ENCODE measurements at places on chromosomes 6 and 20.

DNA sequence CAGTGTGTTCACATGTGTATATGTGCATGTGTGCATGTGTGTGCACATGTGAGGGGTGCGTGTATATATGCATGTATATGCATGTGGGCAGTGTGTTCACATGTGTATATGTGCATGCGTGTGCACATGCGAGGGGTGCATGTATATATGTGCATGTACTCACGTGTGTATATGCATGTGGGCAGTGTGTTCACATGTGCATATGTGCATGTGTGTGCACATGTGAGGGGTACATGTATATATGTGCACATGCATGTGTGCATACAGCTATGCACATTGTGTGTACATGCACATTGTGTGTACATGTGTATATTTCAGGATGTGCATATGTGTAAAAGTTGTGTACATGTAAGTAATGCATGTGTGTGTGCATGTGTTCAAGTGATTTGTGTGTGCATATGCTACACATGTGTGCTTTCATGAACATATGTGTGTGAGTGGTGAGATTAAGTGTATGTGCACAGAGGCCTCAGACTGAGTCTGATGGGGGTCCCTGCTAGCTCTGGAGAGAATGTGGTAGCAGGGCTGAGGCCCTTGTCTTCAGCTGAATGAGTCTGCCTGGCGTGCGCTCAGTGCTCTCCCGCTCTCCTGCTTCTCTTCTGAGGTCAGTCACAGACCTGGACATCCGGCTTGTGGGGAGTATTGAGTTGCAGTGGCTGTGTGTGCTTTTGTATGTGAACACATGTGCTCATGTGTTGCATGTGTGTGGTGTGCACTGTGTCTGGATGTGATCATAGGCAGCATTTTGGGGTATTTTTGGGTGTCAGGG is 19.9 kb upstream of the MYT1 start:
- DNase-seq: no peak

- peak; percentile 66 for DNase-seq
Observed at GRCh38 chr6:100455230-100456124, 9.2 kb downstream of the SIM1 start.

GRCh38 chr20:43349841-43350240 is 107.9 kb upstream of the SRSF6 start:
- DNase-seq: no peak

- DNase-seq: no peak
Observed at GRCh38 chr6:107110200-107110599, 5.1 kb downstream of the BEND3 start.

DNA sequence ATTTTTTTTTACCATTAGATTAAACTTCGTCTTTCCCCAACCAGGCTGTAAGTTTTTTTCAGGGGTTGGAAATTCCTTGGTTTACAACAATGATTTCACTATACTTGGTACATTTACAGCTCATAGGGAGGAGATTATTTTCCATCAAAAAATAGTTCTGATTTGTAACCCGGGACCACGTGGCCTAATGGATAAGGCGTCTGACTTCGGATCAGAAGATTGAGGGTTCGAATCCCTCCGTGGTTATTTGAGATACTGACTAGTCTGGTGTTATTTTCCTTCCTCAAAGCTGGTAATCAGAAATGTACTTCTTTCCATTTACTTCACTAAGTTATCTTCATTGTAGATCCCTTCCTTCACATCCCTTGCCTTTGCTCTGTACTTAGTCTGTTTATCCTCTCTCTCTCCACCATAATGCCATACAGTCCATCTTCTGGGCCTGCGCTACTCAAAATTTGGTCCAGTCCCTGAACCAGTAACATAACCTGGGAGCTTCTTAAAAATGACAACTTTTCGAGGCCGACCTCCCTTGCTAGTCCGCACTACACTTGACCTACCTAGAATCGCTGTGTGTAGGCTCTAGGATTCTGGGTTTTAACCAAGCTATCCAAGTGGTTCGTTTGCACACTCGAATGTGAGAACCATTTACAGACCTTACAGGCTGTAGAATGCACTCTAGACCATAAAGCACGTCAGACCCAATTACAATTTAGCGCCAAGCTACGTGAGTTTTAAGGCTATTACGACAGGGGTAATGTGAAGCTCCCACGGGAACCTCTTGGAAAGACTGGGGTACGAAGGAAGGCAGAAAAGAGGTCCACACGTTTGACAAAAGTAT is 42.1 kb upstream of the BTN3A2 start:
- DNase-seq: no peak

DNA sequence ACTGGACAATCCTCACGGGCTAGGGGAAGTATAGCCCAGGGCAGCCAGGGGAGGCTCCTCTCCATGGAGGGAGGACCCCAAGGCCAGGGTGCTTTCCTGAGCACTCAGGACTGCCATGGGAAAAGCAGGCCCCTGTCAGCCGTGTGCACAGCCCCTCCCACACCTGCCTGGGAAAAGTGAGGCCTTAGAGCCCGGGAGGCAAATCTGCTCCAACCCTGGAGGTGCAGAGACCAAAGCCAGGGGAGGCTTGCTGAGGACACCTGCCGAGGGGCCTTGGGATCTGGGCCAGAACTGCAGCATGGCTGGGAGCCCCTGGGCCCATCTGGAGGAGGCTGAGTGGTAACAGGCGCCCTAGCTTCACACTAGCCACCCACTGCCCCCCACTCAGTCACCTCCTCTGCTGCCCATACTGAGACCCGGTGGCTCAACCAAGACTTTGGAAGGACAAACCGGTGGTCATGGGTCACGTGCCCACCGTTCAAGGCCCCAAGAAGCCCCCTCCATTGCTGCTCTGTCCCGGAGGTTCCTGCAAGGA is 55.2 kb downstream of the YTHDF1 start:
- no peak for DNase-seq

GRCh38 chr20:58618351-58619076 is 32.6 kb upstream of the STX16 start:
- no peak for DNase-seq

DNA sequence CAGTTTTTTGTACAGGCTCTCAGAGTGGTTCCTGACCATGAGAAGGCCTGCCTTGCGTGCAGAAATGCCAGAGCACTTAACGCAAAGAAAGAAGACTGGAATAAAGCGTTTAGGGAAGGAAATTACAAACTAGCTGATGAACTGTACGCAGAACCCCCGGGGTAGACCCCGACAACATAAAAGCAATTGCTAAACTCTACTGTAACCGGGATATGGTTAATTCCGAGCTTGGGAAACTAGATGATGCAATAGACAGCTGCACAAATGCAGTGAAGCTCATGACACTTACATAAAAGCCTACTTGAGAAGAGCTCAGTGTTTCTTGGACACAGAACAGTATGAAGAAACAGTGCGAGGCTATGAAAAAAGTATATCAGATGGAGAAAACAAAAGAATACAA is 35.7 kb downstream of the CITED2 start:
- no peak for DNase-seq

DNA sequence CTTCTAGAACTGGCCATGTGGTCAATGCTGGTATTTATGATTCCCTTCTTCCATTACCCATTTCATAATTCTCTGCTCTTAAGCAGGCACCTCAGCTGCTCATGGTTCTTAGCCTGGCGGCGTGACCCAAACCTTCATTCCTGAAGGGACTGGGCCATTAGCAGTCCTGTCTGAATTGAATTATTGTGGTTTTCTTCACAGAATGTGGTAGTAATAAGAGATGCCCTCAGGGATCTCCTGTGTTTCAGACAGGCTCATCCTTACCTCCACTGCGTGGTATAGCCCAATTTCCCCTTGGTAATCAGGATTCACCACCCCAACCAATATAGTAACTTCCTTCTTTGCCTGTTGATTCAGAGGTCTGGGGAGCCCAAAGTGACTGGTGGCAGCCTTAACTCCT is 37.6 kb downstream of the PKIB start:
- no peak for DNase-seq

GRCh38 chr6:113855500-113856374 is 1.4 kb upstream of the MARCKS start:
- DNase-seq: peak; percentile 75

DNA sequence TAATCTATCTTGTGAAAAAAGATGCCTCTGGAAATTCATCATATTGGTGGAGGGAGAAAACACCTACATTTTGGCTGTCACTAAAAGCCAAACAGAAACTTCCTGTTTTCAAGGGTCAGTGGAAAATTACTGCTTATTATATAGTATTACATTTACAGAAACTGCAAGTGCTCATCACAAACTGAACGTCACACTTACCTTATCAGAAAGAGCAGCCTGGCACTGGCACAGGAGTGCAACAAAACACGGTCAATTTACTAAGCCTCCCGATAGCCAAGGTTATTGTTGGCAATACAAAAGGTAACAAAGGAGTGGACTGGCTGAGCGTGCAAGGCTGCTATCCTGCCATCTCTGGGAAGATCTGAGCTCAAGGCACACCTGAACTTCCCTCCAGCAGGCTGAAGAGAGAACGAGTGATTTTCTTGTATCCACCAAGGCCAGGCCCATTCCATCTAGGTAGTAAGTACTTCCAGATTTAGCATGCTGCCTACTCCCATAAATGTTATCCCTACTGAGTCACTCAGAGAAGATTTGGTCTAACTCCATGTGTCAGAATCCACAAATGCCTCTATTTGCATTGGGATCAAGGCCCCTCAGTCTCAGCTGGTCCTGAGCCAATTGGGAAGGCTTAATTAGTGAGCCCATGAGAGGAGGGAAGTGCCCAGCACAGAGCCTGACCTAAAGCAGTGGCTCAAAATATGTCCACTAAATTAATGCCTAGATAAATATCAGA is 399.8 kb downstream of the BTBD9 start:
- DNase-seq: no peak

- no peak for DNase-seq
Observed at GRCh38 chr20:31922181-31922580, 29.7 kb downstream of the PDRG1 start.

- no peak for DNase-seq
Observed at GRCh38 chr6:18861204-18861603, 474.1 kb downstream of the RNF144B start.

DNA sequence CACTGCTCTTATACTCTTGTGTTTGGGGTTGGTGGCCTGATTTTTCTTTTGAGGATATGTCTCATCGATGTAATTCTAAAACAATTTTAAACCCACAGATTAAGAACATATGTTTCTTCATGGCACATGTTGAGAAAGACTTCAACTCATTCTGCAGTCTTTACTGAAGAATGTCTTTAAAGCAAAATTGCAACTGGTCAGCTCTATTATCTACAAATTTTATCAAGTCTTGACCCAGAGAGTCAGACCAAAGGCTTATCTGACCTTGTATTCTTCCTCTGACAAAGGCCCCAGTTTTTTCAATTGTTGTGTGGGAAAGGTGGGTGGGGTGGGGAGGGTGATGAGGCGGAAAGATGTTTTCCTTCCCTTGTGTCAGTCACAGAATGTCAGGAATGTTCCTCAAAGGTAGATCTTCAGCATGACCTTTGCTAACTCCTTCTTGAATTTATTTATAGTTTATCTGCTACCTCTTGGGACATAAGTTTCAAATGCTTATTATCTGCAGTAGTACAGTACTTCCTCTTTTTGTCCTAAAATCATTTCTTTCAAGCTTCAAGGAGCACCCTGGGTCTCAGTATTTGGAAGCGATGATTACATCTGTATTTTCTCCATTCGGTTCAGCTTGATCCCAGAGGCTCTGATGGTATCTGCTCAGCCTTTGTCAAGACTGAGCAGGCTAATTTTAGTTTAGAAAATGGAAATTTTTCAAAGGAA is 63.2 kb upstream of the TIAM2 start:
- DNase-seq: no peak

DNA sequence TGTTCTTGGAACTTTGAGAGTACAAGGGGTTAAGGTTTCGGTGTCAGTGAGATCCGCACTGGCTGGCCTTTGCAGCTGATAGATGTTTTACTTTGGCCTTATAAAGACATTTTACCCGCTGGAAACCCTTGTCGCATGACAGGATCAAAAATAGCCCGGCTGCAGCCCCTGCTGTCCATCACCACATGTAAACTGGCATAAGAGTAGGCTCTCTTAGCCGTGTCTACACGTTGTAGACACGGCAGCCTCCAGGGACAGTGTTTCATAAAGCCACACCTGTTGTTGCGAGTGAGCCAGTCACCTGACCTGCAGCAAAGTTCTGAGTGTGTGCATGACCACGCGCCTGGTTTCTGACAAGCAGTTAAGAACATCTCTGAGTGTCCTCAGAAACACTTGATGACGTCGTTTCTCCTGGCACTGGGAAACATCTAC is 8.5 kb downstream of the RBM24 start:
- DNase-seq: no peak

DNA sequence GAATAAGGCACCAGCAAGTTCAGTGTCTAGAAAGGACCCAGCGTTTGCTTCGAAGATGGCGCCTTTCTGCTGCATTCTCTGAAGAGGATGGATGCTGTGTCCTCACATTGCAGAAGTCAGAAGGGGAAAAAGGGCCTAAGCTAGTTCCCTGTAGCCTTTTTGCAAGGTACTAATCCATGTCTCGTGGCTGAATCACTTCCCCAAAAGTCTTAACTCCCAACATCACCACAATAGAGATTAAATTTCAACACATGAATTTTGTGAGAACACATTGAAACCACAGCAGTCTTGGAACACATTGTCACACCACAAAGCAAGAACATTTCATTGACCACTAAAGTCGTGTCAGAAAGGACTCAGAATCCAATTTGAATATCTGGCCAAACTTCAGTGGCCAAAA is 42.1 kb downstream of the KLHL31 start:
- DNase-seq: no peak

DNA sequence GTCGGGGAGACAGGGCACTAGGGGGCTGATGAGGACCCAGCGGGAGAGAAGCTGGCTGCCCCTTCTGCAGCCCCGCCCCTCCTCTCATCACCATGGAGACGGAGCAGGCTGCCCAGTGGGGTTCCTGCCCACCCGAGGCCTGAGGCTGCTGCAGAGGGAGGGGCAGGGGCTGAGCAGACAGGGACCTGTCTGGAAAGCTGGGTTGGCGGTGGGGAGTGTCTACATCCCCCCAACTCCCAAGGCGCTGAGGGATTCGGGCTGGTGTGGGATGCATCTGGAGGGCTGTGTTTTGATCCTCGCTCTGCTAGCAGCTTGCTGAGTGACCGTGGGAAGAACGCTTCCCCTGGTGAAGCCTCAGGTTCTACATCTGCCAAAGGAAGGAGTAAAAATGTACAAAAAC is 1.2 kb upstream of the BPI start:
- DNase-seq: no peak

- DNase-seq: no peak
Observed at GRCh38 chr6:40848868-40849514, 190.0 kb downstream of the UNC5CL start.

DNA sequence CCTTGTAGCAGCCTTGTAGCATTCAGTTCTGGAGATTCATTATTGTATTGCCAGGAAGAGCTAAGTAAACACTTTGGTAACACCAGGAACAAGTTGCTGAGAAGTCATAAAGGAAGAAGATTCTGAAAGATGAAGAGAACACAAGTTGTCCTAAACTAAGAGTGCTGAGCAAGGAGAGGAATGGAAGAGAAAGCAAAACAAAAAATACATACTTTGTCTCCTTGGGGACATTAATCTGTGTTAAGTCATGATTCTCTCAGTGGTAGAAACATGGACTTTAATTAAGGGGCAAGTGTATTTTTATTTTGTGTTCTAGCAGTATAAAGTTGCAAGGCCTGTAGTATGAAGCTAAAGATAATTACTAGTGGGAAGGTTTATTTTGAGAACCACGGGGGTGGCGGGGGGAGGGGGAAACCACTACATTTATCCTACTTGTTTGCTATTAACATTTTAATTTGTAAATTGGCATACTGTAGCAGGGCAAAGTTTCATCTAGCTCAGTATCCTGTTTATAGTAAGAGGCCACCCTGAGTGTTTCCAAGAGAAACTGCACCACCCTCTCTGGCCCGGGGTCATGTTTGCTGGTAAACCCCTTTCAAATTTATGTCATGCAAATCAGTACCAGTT is 463.0 kb downstream of the CDKAL1 start:
- DNase-seq: no peak

GRCh38 chr6:93792746-93793145 is 373.4 kb upstream of the EPHA7 start:
- DNase-seq: no peak

- DNase-seq: no peak
Observed at GRCh38 chr6:112800916-112801315, 453.8 kb downstream of the RFPL4B start.
